ENCODE measurements at places on chromosomes 1 and 21. TPM values are rescaled to one million over a fixed set of nuclear protein-coding genes. Genes with fewer than 3 reads are reported as not detected.

GRCh38 chr21:46097336-46098293 is at the start of gene COL6A2:
Gene COL6A2 (plus strand): TSS chr21:46098112.
- H3K4me1 ChIP-seq: peaks cover 43% of the 10 kb centered on the region
- peak; percentile 81 for DNase-seq
- H3K36me3 ChIP-seq: no peaks in the 10 kb centered on the region
- H3K27me3 ChIP-seq: peaks cover 31% of the 10 kb centered on the region
- peak within 1 kb of the TSS; percentile 82 for H3K4me3 ChIP-seq

DNA sequence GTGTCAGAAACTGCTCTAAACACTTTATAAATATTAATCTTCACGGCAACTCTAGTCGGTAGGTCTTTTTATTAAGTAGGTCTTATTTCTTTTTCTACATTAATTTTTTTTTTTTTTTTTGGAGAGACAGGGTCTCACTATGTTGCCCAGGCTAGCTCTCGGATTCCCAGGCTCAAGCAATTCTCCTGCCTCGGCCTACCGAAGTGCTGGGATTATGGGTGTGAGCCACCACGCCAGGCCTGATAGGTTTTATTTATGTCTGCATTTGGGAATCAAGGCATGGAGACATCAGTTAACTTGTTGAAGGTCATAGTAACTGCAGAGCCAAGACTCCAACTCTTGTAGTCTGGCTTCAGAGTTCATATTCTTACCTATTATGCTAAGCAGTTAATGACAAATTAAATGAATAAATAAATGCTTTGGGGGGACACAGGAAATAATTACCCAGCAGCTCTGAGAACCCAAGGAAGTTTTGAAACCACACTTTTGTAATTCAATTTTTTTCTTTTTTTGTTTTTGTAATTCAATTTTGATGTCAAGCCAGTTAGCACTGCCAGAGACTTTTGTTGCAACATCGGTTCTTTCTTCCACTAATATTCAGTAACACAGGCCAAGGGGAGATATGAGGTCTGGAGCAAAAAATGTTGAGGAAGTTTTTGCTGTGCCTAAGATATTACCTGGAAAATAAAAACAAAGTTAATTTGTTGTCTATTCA is 9.4 kb upstream of the UAP1 start:
- H3K4me3 ChIP-seq: no peak overlapping the region
- peak; percentile 57 for DNase-seq
- no peaks in the 10 kb centered on the region for H3K36me3 ChIP-seq

DNA sequence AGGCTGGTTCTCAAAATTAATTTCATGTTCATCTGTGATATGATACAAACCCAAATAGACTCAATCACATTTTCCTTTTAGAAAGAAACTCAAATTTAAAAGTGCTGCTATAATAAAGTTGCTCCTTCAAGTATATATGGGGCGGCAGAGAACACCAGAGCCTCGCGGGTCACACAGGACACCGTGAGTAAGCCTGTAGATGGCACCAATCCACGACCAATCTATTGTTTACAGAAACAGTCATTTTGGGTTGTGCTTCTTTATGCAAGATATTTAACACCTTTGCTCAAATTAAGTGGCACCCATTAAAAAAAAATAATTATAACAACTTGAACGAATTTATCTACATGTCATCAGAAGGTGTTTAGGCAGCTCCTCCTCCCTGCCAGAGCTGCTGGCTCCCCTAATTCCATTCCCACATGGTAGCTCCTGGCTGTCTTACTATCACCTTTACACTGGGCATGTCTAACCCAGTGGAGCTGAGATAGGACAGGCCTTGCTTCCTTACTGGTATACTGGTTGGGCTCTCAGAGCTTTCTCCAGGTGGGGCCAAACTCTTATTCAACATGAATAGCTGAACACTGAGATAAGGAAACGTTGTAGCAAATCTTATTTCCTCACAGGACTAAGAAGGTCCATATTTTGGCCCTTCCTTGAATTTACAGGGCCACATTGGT is 287.0 kb downstream of the SDCCAG8 start:
- no peak overlapping the region for H3K27ac ChIP-seq
- H3K27me3 ChIP-seq: no peaks in the 10 kb centered on the region
- DNase-seq: no peak
- H3K4me3 ChIP-seq: no peak overlapping the region
- no peaks in the 10 kb centered on the region for H3K4me1 ChIP-seq

DNA sequence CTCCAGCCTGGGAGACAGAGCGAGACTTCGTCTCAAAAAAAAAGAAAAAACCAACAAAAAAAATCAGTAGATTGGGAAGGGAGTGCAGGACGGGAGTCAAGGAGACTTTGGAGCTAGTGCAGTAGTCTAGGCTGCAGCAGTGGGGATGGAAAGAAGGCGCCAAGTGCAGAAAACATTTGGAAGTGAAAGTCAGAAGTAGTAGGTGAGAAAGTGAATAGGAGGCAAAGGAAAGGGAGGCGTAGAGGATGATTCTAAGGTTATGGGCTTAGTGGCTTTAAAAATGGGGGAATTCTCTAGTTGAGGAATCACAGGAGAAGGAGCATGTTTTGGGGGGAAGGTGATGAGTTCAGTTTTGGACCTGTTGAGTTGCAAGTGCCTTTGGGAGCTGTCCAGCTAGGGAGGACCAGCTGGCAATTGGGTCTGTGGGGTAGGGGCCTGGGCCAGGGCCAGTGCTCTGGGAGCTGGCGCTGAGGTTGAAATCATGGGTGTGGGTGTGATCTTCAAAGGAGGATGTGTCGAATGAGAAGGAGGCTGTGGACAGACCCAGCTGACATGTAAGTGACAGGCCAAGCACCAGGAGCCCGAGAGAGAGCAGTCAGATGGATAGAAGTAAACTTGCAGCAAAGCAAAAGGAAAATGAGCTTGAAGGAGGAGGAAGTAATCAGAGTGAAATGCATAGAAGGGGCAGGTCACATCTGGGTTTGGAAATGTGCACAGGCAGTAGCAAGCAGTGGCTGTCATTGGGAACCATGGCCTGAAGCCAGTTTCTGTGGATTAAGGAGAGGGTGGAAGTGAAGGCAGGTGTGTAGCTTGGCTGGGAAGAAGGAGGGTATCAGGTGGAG is 15.8 kb downstream of the TMCC2 start:
- peaks cover 27% of the 10 kb centered on the region for H3K4me1 ChIP-seq
- DNase-seq: no peak
- H3K27me3 ChIP-seq: no peaks in the 10 kb centered on the region
- no peak overlapping the region for H3K4me3 ChIP-seq
- no peak overlapping the region for H3K27ac ChIP-seq

GRCh38 chr1:64841330-64842065 is 96.6 kb downstream of the RAVER2 start:
- H3K27me3 ChIP-seq: no peaks in the 10 kb centered on the region
- H3K27ac ChIP-seq: no peak overlapping the region
- no peak for DNase-seq
- H3K4me3 ChIP-seq: no peak overlapping the region
- peaks cover 90% of the 10 kb centered on the region for H3K36me3 ChIP-seq

- H3K36me3 ChIP-seq: no peaks in the 10 kb centered on the region
- no peak overlapping the region for H3K27ac ChIP-seq
- H3K27me3 ChIP-seq: no peaks in the 10 kb centered on the region
- DNase-seq: no peak
Observed at GRCh38 chr1:210739627-210740026, 394.3 kb downstream of the KCNH1 start.

GRCh38 chr1:194252199-194252598 is 1065.8 kb upstream of the B3GALT2 start:
- no peak for DNase-seq
- H3K36me3 ChIP-seq: no peaks in the 10 kb centered on the region
- no peaks in the 10 kb centered on the region for H3K27me3 ChIP-seq
- H3K4me3 ChIP-seq: no peak overlapping the region

DNA sequence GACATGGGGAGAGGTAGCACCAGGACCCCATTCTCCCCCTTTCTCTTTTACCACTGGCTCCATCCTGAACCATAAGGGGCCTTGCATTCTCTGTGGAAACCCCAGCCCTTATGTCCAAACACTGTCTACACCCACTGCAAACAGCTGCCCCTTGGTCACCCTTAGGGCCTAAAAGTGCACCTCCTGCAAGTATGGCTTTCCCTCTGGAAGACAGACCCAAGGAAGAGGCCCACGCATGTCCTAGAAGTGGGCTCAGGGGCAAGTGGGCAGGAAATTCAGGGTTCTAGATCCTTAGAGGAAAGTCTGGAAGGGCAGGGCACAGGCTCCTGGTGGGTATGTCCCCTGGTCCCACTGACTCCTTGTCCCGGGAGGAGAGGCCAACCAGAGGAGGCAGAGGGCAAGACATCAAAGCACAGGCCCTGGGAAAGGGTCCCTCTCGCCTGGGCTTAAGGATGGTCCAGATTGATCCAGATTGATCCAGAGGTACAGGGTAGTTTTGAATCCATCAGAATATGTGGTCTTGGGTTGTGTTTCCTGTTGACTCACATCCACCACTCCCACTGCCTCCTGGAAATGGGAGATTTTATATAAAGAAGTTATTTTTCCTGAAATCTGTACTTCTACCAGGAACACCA is 150.9 kb downstream of the GRIK3 start:
- DNase-seq: peak; percentile 21
- no peak overlapping the region for H3K4me3 ChIP-seq
- H3K27me3 ChIP-seq: peaks cover 16% of the 10 kb centered on the region
- no peaks in the 10 kb centered on the region for H3K4me1 ChIP-seq
- H3K36me3 ChIP-seq: no peaks in the 10 kb centered on the region

DNA sequence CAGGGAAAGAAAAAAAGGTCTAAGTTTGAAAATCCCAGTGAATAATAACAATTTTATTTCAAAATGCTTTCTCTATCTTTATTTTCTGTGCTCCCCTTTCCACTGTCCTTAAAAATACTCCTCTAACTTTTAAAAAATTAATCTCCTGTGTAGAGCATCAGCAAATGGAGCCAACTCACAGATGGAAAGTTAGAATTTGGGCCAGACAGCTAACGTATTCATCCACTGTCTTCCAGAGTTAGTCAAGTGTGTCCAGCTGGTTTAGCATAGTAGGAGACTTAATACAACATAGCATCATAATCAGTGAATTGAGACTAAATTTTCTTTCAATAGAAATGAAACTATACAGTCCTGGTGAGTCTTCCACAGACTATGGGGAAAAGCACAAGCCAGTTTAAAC is 419.0 kb upstream of the LRRC7 start:
- H3K27me3 ChIP-seq: no peaks in the 10 kb centered on the region
- no peaks in the 10 kb centered on the region for H3K4me1 ChIP-seq
- no peak for DNase-seq
- H3K4me3 ChIP-seq: no peak overlapping the region
- no peak overlapping the region for H3K27ac ChIP-seq

- DNase-seq: no peak
- no peak overlapping the region for H3K4me3 ChIP-seq
- no peaks in the 10 kb centered on the region for H3K27me3 ChIP-seq
- H3K36me3 ChIP-seq: no peaks in the 10 kb centered on the region
- H3K27ac ChIP-seq: no peak overlapping the region
Observed at GRCh38 chr1:42431514-42431913, 24.3 kb downstream of the ZMYND12 start.

DNA sequence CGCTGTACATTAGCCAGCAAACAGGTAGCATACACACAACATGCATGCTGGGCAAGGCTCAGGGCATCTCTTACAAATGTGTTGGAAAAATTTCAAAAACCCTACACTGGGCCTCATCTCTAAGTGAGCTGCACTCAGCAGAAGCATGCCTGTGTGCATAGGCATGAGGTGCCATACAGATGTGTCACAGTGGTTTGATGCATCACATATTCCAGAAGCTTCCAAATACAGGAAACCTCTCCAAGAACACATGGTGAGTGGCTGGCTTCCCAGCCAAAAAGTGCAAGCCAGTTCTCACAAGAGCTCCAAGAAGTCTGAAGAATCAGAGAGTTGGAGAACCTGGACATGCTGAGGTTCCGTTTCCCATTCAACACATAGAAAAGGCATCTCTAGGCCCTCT is 58.3 kb downstream of the CD46 start:
- peak overlapping the region; percentile 7 for H3K27ac ChIP-seq
- H3K4me3 ChIP-seq: no peak overlapping the region
- DNase-seq: no peak
- H3K36me3 ChIP-seq: peaks cover 85% of the 10 kb centered on the region
- H3K4me1 ChIP-seq: peaks cover 94% of the 10 kb centered on the region

DNA sequence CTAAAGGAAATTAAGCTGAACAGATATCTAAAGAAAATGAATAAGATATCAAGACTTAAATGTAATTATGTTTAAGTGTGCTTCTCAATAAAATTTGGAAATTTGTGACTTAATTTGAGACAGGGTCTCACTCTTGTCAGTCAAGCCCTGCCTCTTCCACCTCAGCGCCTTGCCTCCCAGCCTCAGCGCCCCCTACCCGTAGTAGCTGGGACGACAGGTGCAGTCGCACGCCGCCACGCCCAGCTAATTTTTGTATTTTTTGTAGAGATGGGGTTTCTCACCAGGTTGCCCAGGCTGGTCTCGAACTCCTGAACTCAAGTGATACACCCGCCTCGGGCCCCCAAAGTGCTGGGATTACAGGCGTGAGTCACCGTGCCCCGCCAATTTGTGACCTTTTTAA is 117.0 kb downstream of the CLEC20A start:
- no peak for DNase-seq
- no peak overlapping the region for H3K27ac ChIP-seq
- no peaks in the 10 kb centered on the region for H3K4me1 ChIP-seq
- H3K27me3 ChIP-seq: no peaks in the 10 kb centered on the region

DNA sequence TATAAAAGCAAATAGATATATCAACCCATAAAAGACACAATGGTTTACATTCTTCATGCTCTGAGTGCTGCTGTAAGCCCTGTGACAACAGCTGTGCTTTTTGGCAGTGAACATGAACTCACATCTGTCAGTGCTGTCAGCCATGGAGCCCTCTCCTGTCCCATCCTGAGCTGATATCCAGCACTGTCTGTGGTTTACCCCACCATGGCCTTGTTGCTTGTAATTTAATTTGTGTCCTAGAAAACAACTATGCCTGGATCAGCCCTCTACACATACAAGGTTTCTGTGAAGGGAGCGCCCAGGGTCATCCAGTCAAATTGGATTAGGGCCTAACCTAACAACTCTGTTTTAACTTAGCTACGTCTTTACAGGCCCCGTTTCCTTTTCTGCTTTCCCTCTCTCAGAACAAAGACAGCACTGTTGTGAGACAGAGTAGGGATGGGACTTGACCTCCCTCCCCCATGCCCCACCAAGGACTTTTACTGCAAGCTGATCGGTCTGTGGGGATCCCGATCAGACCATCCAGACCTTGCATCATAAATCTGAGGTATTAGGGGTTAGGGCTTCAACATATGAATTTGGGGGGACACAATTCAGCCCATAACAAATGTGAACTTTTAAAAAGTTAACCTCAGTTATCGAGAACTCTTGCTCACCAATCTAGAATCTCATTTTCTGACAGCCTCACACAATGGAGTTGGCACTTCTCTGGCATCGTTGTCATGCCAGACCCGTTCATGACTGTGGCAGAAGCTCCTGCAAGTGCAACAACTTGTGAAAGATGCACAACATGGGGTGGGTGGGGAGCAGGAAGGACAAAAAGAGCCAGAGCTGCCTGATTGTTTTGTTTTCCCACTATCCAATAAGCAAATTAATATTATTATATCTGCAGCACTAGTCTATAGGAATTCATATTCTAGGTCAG is 16.4 kb upstream of the SLC44A3 start:
- H3K4me3 ChIP-seq: no peak overlapping the region
- H3K27me3 ChIP-seq: no peaks in the 10 kb centered on the region
- no peaks in the 10 kb centered on the region for H3K36me3 ChIP-seq
- H3K27ac ChIP-seq: peak overlapping the region; percentile 54

Gene TMEM61
- total RNA-seq: 2.6 TPM

Gene C1orf87
- not detected for total RNA-seq

Gene C8A
- total RNA-seq: not detected

Gene KPNA6
- 42.4 TPM for total RNA-seq

Gene LEFTY2
- not detected for total RNA-seq

Gene PDC
- not detected for total RNA-seq

Gene VCAM1
- total RNA-seq: 0.34 TPM

Gene DENND1B
- 13.8 TPM for total RNA-seq

Gene NHLH2
- 1.8 TPM for total RNA-seq

Data from suprapubic skin (tissue), 4 donors.